ENCODE measurements at places on chromosomes 3 and 15. TPM values are rescaled to one million over a fixed set of nuclear protein-coding genes. Genes with fewer than 3 reads are reported as not detected.

Gene MOBP
- not detected for total RNA-seq

Gene PEX11A
- 4.3 TPM for total RNA-seq

Gene GRK7
- not detected for total RNA-seq

Gene LMAN1L
- not detected for total RNA-seq

Gene RBM15B
- total RNA-seq = 8.7 TPM

Gene CDC25A
- 37.1 TPM for total RNA-seq

Gene ADGRG7
- not detected for total RNA-seq

Gene THRB
- 0.15 TPM for total RNA-seq

Gene CKMT1A
- total RNA-seq = 2.2 TPM

Gene NGLY1
- 40.8 TPM for total RNA-seq

Gene TMEM108
- total RNA-seq = 0.34 TPM

Gene POC1A
- total RNA-seq = 8.6 TPM

Gene LOXL1
- 161 TPM for total RNA-seq

Gene CSPG4
- total RNA-seq = 24.7 TPM

Gene GASK1A
- total RNA-seq = 0.11 TPM

Gene CHP1
- total RNA-seq = 22.5 TPM

Gene NEK4
- total RNA-seq = 22.9 TPM

Gene GPX1
- total RNA-seq = 299 TPM

Gene EPHA6
- total RNA-seq = not detected

Gene SPSB4
- 2.4 TPM for total RNA-seq

Gene ESYT3
- total RNA-seq = 0.68 TPM

Gene ST8SIA2
- 6.4 TPM for total RNA-seq

Gene IQCF5
- not detected for total RNA-seq

Gene TRH
- not detected for total RNA-seq

Gene KCNMB3
- 0.77 TPM for total RNA-seq

Gene SLC7A14
- 0.17 TPM for total RNA-seq

Gene CHRNB4
- total RNA-seq = not detected

Gene RBM5
- 62.9 TPM for total RNA-seq

Gene BBX
- total RNA-seq = 52.3 TPM

Gene ACOX2
- total RNA-seq = 4.2 TPM

Gene RTP4
- total RNA-seq = 2.0 TPM

Gene BSN
- total RNA-seq = 0.29 TPM

Gene GP5
- not detected for total RNA-seq

Gene STRIT1
- not detected for total RNA-seq

Gene CX3CR1
- total RNA-seq = not detected

Gene IMP3
- total RNA-seq = 115 TPM

Gene TNNC1
- total RNA-seq = not detected

Gene ISLR
- 0.29 TPM for total RNA-seq

Gene IL16
- not detected for total RNA-seq

Gene TM4SF4
- total RNA-seq = not detected

Gene TMEM207
- total RNA-seq = not detected

Gene ACTC1
- not detected for total RNA-seq

Gene GPR149
- not detected for total RNA-seq

Gene NEK11
- total RNA-seq = 8.6 TPM

Gene SYNPR
- total RNA-seq = not detected

Data from Daoy (cell line).